ENCODE measurements at places on chromosomes 2 and 18. TPM values are rescaled to one million over a fixed set of nuclear protein-coding genes. Genes with fewer than 3 reads are reported as not detected.

PROKR1 gene
- total RNA-seq, result not detected

DNA sequence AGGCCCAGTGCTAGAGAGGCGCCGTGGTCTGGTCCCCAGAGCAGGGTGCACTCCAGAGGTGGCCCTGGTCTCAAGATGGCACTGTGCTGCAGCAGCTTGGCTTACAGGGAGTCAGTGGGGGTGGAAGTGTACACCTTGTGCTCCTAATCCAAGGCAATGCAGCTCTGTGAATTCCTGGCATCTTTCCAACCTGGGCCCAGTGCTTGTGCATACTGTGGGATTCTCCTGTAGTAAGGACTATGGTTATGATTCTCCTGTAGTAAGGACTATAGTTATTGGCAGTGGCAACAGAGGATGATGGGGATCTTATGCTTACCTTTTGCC lies 616.7 kb upstream of the REG3G start:
- no peak for DNase-seq

- no peak for DNase-seq
These were observed 34.3 kb upstream of the PXDN start for GRCh38 chr2:1778566-1778965.

HOXD11 gene
- total RNA-seq, result not detected

ACOXL gene
- total RNA-seq, result 3.9 TPM

ANAPC1 gene
- 97.6 TPM for total RNA-seq

VSNL1 gene
- not detected for total RNA-seq

GRCh38 chr2:166112193-166112605 lies 15.6 kb downstream of the SCN1A start:
- DNase-seq, result no peak

DNA sequence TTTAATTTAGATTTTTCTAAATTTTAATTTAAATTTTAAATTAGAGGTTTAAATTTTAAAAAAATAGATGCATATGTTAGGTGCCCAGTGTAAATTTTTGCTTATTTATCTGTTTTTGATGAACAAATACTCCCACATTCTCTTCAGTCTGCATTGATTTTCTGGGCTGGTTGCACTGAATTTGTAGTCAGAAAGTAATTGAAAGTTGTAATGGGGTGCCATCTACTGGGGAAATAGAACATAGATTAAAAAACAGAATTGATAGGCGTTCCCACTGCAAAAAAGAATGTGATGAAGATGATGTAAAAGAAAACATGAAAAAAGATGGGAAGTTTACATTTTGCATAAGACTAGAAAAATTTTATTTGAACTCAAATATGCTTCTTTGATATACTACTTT lies 51.7 kb upstream of the CCDC85A start:
- DNase-seq, result peak; percentile 67

GRCh38 chr2:112542984-112543661 lies 858 bp downstream of the POLR1B start:
- DNase-seq, result peak; percentile 58

GRCh38 chr2:111712361-111712760 lies 171.6 kb downstream of the ANAPC1 start:
- DNase-seq, result no peak

GRCh38 chr2:227411990-227412350 lies 24.2 kb upstream of the SCYGR1 start:
- DNase-seq, result no peak

- no peak for DNase-seq
These were observed 16.3 kb upstream of the ITGA4 start for GRCh38 chr2:181440919-181441318.

MGAT4A gene
- total RNA-seq, result 3.1 TPM

FAM110C gene
- total RNA-seq, result 33.9 TPM

GRCh38 chr18:10893196-10893595 lies 256.2 kb downstream of the PIEZO2 start:
- DNase-seq, result no peak

DNA sequence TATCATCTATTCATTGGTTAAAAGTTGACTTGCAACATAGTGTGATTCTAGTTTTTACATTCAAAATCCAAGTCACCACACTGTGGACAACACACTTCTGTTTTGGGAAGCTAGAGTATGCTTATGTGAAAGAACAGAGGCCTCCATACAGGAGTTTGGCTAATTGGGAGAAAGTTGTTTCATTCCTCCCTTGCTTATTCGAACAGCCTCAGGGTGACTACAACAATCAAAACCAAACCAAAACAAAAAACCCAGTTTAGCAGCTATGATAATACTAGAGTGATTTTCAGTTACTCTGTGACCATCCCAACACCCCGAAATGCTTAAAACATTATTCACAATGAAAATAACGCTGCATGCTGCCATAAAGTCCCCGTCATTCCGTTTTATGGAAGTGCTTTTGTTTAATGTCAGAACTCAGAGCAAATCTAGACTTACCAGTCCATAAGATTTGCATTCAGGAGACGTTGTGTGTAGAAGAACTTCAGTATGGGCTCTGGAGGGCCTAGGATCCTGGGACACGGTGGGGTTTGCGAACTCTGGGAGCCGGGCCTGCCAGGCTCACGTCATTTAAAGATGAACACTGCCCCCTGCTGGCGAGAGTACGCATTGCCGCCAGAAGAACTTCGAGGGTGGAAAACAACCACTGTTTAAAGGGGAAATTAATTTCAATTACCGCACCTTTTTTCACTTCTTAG lies 111.4 kb downstream of the FTCDNL1 start:
- DNase-seq, result peak; percentile 57

NCKAP5 gene
- total RNA-seq, result 0.03 TPM

GRCh38 chr2:79511320-79511951 lies 1.4 kb upstream of the CTNNA2 start:
- peak; percentile 30 for DNase-seq

GRCh38 chr18:76405681-76406356 lies 89.2 kb downstream of the ZNF516 start:
- DNase-seq, result peak; percentile 2

DNA sequence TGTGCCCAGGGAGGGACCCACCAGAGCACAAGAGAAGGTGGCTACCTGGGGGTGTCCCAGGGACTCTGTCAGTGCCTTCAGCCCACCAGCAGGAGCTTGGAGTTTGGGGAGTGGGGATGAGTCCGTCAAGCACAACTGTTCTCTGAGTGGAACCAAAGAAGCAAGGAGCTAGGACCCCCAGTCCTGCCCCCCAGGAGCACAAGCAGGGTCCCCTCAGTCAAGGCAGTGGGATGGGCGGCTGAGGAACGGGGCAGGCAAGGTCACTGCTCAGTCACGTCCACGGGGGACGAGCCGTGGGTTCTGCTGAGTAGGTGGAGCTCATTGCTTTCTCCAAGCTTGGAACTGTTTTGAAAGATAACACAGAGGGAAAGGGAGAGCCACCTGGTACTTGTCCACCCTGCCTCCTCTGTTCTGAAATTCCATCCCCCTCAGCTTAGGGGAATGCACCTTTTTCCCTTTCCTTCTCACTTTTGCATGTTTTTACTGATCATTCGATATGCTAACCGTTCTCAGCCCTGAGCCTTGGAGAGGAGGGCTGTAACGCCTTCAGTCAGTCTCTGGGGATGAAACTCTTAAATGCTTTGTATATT lies 14.0 kb downstream of the ITM2C start:
- DNase-seq, result no peak

DNA sequence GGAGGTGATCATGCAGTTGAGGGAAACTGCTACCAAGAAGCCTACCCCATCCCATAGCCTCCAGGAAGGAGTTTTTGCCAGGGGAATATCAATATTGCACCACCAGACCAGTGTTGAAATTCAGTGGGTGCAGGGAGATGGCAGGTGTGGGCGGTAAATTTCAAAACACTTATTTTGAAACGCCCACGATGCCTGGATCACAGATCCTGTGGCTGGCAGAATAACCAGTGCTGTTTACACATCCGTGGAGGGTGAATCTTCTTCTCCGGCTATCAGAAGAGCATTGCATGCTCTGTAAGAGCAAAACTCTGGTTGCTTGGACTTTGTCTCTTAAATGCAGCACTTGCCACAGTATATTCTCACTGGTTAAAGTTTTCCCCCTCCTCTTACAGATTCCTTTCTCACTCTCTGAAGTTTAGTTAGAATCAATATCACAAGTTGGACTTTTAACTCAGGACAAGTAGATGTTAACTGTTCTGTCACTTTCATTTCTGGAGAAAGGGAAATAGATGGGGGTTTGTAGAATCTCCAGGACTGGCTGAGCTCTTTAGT lies 70.5 kb upstream of the ZCCHC2 start:
- no peak for DNase-seq

DNA sequence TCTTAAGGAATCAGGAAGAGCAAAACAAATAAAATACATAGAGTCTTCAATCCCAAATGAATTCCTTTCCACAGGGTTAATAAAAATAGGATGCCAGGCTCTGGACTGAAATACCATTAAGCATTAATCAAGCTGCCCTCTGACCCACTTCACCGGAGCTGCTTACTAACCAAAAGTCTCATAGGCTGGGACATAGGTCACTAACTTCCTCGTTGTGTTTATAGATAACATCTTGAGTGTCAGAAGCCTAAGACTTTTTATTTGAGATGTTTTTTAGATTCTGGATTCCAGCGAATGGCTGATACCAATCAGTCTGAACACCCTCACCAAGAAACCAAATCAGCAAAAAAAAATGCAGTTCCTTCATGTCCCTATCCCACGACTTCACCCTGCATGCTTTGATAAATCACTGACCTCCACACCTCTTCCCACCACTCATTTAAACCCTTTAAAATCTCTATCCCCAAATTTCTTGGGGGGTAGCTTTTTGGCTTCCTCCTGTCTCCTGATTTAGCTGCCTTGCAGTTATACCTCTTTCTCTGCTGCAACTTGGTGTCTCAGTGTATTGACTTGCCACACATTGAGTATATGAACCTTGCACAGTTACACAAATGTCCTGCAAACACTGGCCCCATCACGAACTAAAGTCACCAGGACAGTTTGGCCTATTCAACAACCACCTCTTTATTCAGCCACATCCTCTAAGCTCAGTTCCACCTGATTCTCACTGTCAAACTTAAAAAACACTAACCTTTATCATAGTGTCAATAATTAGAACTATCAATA lies 399.3 kb downstream of the METTL4 start:
- DNase-seq, result peak; percentile 73

TNFAIP6 gene
- total RNA-seq, result not detected

IL1B gene
- total RNA-seq, result 0.13 TPM

GRCh38 chr18:37672932-37673595 lies 107.5 kb upstream of the CELF4 start:
- DNase-seq, result no peak

OTOS gene
- not detected for total RNA-seq

DNA sequence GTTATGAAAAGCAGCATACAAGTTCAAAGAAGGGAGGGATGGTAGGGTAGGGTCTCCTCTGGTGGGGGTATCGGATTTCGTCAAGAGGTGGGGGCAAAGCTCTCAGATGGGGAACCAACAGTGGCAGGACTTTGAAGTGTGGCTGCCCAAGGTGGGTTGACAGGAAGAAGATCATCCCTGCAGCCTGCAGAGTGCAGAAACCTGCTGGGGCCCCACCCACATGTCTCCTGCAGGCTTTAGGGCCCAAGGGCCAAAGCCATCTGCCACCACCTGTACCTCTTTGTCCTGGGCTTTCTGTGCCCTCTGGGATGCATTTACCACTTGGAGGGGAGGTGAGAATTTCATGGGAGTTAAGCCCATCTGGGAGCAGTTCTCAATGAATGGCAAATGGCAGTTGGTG lies 42.7 kb downstream of the KCNF1 start:
- DNase-seq, result no peak

DNA sequence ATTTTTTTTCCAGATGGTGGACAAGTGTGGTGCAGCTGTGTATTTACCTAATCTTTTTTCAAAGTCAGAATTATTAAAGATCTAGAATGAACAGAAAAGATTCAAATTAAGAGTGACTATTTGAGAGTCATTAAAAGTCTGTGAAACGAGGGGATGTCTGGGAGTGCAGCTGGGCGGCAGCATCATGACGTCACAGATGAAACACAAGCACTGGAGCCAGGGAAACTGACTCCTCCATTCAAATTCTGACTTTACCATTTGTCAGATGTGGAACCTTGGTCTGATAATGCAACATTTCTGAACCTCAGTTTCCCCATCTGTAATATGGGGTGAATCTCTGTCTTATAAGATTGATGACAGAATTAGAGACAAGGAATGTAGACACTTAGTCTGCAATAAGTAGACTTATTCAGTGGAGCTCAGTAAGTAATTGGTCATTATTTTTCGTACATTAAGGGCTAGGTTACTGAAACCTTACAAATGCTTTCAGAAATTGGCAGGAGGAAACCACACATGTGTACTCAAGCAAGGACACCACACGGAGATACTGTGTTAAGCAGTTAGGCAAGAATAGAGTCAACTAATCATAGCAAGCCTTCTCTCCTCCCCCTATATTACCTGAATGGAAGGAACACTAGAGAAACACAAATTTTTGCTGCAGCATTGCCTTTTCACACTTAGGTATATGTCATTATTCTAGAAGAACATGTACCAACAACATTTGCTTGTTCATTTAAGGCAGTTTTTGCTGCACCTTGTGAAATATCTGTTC lies 27.8 kb upstream of the CXXC1 start:
- no peak for DNase-seq

DNA sequence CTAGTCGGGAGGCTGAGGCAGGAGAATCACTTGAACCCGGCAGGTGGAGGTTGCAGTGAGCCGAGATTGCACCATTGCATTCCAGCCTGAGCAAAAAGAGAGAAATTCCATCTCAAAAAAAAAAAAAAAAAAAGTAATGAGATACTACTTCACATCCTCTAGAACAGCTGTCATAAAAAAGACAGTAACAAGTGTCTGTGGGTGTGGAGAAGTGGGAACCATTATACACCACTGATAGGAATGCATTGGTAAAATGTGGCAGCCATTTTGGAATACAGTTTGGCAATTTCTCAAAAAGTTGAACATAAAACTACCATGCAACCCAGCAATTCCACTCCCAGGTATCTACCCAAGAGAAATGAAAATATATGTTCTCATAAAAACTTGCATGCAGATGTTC lies 166.6 kb downstream of the GREB1L start:
- DNase-seq, result no peak

KLHL41 gene
- not detected for total RNA-seq

DNA sequence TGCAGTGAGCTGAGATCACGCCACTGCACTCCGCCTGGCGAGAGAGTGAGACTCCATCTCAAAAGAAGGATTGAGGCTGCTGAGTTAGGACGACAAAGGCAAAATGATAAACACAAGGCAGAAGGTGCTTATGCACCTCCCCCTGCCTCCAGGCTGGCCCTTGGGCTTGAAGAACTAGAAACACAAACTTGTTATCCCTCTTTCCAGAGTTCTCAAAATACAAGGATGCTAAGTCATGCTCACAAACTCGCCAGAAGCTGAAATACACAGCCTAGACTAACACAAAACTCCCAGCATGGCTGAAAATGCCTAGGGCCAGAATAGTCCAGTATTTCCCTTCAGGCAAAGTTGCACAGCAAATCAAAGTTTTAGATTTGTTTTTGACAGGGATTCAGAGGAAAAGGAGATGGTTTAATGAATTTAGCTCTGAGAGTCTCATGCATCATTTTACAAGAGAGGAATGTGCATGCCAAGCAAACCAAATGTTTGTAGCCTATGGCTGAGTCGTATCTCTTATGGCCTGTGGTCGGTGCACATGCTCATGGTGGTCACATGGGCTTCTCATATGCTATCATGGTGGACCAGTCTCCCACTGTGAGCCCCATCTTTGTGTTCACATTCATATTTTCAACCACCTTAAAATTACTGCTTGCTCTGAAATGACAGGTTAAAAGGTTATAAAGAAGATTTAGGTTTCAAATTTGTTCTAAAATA lies 16.2 kb upstream of the MREG start:
- no peak for DNase-seq

Measured in HT-29 (cell line).